EL (cell line): ENCODE measurements at places on chromosomes 1 and 21.

- DNase-seq = no peak
These were observed 177.2 kb upstream of the C8B start for GRCh38 chr1:57142999-57143398.

GRCh38 chr1:201357636-201358348, 19.7 kb downstream of the TNNT2 start:
- no peak for DNase-seq

- DNase-seq = no peak
These were observed 42.5 kb downstream of the EPRS1 start for GRCh38 chr1:220003610-220004299.

GRCh38 chr1:61295818-61296537, 213.6 kb downstream of the NFIA start:
- DNase-seq = no peak
